Astrocyte (in vitro differentiated cells and primary cell): ENCODE measurements at places on chromosomes 3 and 15.

- DNase-seq, result peak; percentile 50
Observed at GRCh38 chr3:11335056-11335608, 62.9 kb downstream of the ATG7 start.

GRCh38 chr3:44210967-44211366, 30.7 kb upstream of the TOPAZ1 start:
- DNase-seq, result no peak

DNA sequence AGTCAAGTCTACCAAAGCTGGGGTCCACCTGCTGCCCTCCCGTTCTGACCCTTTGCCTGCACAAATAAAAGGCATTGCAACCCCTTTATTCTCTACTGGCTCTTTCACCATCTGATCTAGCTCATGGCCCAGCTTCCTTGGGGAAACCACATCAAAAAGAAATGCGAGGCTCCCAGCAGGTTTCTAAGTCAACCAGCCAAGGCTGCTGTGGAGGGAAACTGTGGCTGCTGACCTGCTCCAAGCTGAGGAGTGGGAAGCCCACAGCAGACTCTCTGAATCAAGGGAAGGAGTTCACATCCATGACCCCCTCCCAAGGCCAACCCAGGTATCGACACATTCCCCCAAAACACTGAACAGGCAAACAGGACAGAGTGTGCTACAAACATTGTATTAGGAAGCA, 25.2 kb upstream of the SLCO2A1 start:
- no peak for DNase-seq

GRCh38 chr15:61888074-61888780, 172.0 kb downstream of the VPS13C start:
- DNase-seq, result no peak

DNA sequence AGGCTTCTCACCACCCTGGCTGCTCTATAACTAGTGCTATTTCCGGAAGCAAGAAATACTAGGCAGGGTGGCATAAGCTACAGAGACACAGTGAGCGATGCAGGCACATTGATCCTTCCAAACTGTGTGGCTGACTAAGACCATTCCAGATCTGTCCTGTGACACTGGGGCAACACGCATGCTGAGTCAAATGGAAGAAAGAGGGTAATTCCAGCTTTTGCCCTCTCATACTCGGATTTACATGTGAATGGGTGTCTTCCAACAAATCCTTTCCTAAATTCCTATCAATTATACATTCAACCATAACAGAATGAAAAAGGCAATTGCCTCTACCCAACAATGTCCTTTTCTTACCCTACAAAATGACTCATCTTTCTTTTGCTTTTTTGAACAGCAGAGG, 5.1 kb downstream of the FSIP1 start:
- peak; percentile 31 for DNase-seq

- DNase-seq, result peak; percentile 86
Observed at GRCh38 chr3:104629038-104629437, 737.7 kb upstream of the ALCAM start.

GRCh38 chr15:58306591-58307312, 125.0 kb upstream of the LIPC start:
- peak; percentile 25 for DNase-seq

GRCh38 chr3:4411236-4411635, 55.8 kb downstream of the SUMF1 start:
- DNase-seq, result no peak

- no peak for DNase-seq
Observed at GRCh38 chr3:11989383-11990038, 14.7 kb upstream of the SYN2 start.

GRCh38 chr3:123412811-123413604, 35.9 kb downstream of the ADCY5 start:
- no peak for DNase-seq

GRCh38 chr3:147008886-147009285, 397.5 kb downstream of the ZIC4 start:
- peak; percentile 89 for DNase-seq
